ENCODE measurements at places on chromosomes 3 and 15. TPM values are rescaled to one million over a fixed set of nuclear protein-coding genes. Genes with fewer than 3 reads are reported as not detected.

The CSNK1G1 gene
- total RNA-seq, result 29.3 TPM

The TMEM108 gene
- under 0.01 TPM for total RNA-seq

The XPC gene
- total RNA-seq, result 95.6 TPM

DNA sequence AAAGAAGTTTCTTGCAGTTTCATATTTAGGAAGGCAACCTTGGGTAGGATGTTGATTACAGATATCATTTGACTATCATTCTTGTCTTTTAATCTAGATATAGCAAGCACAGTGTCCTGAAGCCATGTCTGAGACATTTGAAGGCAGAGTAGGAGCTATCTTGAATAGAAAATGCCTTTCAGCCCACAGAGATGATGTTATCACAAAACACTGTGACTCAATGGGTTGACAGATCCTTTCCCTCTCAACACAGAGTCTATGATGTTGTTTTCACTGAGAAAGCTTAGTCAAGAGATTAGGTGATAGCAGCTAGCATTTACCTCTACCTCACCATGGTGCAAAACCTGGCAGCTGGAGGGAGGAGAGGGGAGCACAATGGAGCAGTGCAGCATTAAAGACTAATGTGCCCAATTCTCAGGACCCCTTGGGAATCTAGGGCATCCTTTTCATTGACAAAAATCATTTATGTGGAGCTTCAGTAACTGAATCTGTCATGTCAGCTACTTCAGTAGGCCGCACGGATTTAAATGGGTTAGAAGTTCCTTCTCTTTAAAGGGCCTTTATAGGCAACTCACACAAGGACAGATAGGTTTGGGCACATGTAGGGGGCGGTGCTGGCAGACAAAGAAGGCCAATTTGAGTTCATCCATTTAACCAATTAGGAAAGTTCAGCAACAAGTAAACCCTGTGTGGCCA, 121.8 kb downstream of the AGBL1 start:
- no peak for DNase-seq
- H3K27me3 ChIP-seq, result no peaks in the 10 kb centered on the region
- no peak overlapping the region for H3K27ac ChIP-seq

GRCh38 chr3:193237030-193237429, 4.0 kb upstream of the PLAAT1 start:
- H3K27ac ChIP-seq, result no peak overlapping the region
- no peak for DNase-seq
- H3K27me3 ChIP-seq, result no peaks in the 10 kb centered on the region
- H3K36me3 ChIP-seq, result no peaks in the 10 kb centered on the region

- H3K27me3 ChIP-seq, result no peaks in the 10 kb centered on the region
- peak overlapping the region; percentile 83 for H3K4me3 ChIP-seq
- H3K36me3 ChIP-seq, result no peaks in the 10 kb centered on the region
Observed at GRCh38 chr15:24956111-24956838, 1.5 kb downstream of the SNRPN start.

DNA sequence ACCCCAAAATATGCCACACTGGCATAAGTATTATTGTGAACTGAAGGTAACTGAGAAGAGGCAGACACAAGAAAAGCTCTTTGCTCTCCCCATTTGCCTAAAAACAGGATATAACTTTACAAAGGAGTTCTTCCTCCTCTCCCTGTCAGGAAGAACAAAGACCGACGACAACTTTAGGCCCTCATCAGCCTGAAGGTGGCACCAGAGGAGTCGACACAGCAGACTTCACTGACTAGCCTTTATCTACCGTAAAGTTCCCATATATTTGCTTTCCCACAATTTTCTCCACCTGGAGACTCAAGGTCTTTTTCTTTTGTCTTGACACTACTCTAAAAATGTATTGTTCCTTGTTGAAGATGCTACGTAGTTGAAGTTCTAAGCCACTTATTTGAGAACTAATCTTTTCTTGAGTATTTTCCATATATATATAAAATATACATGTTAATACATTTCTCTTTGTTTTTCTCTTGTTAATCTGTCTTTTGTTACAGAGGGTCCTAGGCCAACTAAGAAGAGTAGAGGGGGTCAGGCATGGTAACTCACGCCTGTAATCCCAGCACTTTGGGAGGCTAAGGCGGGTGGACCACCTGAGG, 16.2 kb upstream of the XIRP1 start:
- no peak overlapping the region for H3K4me3 ChIP-seq
- no peaks in the 10 kb centered on the region for H3K4me1 ChIP-seq
- H3K36me3 ChIP-seq, result no peaks in the 10 kb centered on the region
- peaks cover 8% of the 10 kb centered on the region for H3K27me3 ChIP-seq
